ENCODE measurements at places on chromosomes 2 and 18. TPM values are rescaled to one million over a fixed set of nuclear protein-coding genes. Genes with fewer than 3 reads are reported as not detected.

- no peak for DNase-seq
Observed at GRCh38 chr2:109447251-109447661, 166.5 kb downstream of the SEPTIN10 start.

- DNase-seq = no peak
Observed at GRCh38 chr2:192099742-192100141, 95.0 kb downstream of the TMEFF2 start.

CCDC85A gene
- total RNA-seq = not detected

GRCh38 chr18:596288-596881 lies 403 bp upstream of the CLUL1 start:
- DNase-seq = peak; percentile 6

GRCh38 chr2:208501206-208501605 lies 94.6 kb downstream of the PTH2R start:
- no peak for DNase-seq

- no peak for DNase-seq
Observed at GRCh38 chr18:48669991-48670750, 131.3 kb downstream of the CTIF start.

C18orf54 gene
- 8.5 TPM for total RNA-seq

DNA sequence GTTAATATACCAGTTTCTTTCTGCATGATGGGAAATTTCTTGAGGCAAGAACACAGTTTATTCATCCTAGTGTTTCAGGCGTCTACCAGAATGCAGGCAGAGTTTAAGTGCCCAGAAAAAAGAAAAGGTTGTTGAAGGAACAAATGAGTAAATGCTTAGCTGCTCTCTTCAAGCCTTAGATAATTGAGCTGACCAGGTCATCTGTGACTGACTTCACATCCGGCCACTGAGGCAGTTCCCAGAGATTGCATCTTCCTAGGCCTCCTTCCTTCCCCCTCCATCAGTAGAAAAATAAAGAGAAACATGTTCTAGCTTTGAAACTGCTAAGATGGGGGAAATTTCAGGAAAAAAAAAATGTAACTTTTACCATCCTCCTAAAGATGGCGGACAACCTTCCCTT lies 9.4 kb upstream of the TMEM163 start:
- no peak for DNase-seq

DNA sequence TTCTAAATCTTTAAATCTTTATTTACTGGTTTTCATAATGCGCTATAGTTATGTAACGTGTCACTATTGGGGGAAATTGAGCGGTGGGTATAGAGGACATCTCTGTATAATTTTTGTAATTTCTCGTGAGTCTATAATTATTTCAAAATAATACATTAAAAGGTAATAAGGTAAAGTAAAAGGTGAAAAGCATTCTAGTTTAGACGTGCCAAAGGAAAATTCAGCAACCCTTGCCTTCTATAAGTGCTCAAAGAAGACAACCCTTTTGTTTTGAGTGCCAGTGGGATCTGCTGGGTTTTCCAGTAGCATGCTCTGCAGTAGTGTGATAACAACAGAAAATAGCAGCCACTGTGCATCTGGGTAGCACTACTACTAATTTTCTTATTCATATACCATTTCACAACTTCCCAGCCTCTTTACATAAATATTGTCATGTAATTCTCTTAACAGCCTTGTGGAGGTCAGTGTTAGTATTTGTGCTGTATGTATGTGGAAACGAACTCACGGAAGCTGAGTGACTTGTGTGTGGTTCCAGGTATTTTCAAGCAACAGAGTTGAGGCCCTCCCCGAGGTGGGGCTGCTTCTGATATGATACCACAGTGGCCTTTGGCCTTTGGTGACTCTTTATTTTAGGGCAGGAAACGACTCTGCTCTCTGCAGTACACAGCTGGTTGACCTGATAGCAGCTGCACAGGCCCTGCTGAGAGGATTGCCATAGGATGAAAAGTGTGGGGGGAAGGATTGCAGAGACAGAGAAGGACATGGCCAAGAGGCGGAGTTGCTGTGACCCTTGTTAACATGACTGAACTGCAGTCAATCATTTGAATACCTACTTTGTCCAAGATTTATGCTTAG lies 104.5 kb downstream of the TDRD15 start:
- no peak for DNase-seq

- no peak for DNase-seq
Observed at GRCh38 chr2:169348321-169349024, 13.9 kb downstream of the LRP2 start.

- no peak for DNase-seq
Observed at GRCh38 chr2:19021721-19022120, 336.7 kb downstream of the OSR1 start.

DNA sequence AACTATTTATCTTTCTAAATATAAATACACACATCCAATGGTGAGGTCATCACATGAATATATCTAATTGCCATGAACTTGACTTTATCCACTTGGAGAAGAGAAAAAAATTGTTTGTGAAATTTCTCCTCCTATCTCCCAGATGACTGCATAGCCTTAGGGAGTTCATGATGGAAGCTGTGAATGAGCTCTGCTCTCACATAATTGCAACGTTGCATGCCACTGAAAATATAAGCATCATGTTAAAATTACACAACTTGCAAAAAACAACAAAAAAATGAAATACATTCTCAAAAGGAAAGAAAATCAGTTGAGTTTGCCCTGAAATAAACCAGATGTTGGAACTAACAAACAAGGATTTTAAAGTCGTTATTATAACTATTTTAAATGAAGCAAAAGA lies 50.6 kb upstream of the OSR1 start:
- DNase-seq = no peak

GRCh38 chr2:68256093-68256450 lies 3.7 kb upstream of the PPP3R1 start:
- DNase-seq = no peak

GRCh38 chr2:197672371-197672893 lies 3.0 kb downstream of the RFTN2 start:
- DNase-seq = no peak

DNA sequence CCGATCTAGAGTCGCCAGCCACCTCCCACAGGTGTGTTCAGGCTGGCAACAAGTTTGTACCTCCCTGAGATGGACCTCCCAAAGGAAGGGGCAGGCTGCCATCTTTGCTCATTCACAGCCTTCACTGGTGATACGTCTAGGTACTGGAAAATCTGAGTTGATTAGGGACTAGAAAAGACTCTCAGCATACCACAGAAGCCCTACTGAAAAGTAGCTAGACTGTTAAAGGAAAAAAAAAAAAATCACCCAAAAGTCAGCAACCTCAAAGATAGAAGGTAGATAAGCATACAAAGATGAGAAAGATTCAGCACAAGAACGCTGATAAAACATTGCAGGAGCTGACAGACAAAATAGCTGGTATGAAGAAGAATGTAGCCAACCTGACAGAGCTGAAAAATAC lies 128.6 kb upstream of the WDR75 start:
- DNase-seq = peak; percentile 20

DNA sequence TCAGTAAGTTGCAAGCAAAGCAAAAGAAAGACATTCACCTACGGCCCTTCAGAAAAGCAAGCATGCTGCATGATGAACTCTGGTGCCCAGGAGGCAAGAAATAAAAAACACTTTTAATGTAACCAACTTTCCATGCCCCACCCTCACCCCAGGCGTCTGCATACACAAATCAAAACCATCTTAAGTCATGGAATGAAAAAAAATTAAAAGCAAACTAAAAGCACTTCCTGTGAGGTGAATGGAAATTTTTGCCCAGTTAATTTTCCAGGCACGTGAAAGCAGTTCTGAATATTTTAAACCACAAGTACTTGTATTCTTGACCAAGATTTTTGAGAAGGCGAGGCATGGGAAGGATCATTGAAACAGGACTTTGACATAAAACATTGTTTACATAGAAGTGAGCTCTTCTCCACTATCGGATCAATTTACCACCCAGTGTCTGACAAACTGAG lies 2.5 kb upstream of the ICOS start:
- DNase-seq = peak; percentile 78

- DNase-seq = no peak
Observed at GRCh38 chr2:42961385-42961811, 169.0 kb upstream of the HAAO start.

GRCh38 chr2:148577845-148578492 lies 66.6 kb upstream of the EPC2 start:
- DNase-seq = no peak

- no peak for DNase-seq
Observed at GRCh38 chr2:7986431-7986830, 695.4 kb upstream of the ID2 start.
